Kidney (tissue), 22 donors: ENCODE measurements at places on chromosomes 2 and 18. TPM values are rescaled to one million over a fixed set of nuclear protein-coding genes. Genes with fewer than 3 reads are reported as not detected.

- no peak for DNase-seq
These were observed 15.1 kb downstream of the COBLL1 start for GRCh38 chr2:164826293-164827243.

The PDCD1 gene
- total RNA-seq = 1.6 TPM

DNA sequence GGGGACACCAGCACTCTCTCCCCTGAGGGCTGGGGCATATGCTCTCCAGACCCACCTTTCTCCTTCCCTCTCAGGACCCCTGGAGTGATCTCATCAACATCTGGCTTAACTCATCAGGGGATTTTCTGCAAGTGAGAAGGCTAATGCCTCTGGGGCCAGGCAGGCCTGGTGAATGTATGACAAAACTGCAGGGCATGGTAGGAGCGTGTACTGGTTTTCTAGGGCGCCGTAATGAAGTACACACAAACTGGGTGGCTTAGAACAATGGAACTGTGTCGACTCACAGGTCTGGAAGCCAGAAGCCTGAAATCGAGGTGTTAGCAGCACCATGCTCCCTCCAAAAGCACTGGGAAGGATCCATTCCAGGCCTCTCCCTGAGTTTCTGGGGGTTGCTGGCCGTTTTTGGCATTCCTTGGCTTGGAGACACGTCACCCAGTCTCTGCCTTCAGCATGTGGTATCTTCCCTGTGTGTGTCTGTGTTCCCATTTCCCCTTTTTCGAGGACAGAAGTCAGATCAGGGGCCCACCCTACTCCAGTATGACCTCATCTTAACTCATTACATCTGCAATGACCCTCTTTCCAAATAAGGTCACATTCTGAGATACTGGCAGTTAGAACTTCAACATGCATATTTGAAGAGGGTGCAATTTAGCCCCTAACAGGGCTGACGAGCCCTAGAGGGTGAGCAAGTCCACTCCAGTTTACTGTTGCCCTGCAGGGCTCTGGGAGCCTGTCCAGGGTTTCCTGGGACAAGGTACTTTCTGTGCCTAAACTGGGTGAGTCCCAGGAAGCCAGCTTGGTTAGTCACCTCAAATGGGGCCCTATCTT lies 45.5 kb upstream of the CAB39 start:
- peak; percentile 23 for DNase-seq

The RRM2 gene
- 5.5 TPM for total RNA-seq

DNA sequence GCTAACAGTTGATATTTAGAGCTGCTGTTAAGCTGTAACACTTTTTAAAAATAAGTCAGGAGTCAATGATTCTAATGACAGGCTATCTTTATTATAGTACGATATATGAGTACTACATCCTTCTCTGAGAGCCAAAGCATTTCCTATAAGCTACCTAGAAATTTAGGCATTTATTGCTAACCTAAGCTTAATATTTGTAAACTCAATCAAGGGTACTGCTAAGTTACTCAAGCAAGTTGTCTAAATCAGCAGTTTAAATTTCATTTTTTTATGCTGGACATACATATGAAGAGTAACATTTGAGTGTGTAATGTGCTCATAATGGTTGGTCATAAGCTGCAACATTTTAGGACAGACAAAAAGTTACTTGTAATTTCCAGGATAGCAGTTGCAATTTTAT lies 1576.5 kb upstream of the NXPH2 start:
- DNase-seq = no peak

GRCh38 chr18:32851936-32852335 lies 79.1 kb upstream of the KLHL14 start:
- no peak for DNase-seq

The DSEL gene
- 6.4 TPM for total RNA-seq

The BUB1 gene
- total RNA-seq = 1.8 TPM

DNA sequence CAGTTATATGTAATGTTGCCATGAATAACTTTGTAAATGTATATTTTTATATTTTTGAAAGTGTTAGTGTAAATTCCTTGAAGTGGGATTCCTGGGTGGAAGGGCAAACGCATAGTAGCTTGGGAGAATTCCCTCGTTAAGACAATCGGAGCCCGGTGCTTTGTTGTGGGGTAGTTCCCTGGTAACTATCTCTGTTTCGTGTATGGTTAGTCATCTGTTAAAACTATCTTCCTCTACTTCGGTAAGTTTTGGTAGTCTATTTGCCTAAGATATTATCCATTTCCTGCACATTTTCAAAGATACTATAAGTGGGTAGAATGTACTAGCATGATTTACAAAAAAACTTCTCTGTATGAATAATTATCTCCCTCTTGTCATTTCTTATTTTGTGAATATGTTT lies 113.8 kb upstream of the NRXN1 start:
- no peak for DNase-seq
